NCI-H748 treated with DMSO at 0.1 percent for 48 hours (cell line): ENCODE measurements at places on chromosomes 12 and 14.

DNA sequence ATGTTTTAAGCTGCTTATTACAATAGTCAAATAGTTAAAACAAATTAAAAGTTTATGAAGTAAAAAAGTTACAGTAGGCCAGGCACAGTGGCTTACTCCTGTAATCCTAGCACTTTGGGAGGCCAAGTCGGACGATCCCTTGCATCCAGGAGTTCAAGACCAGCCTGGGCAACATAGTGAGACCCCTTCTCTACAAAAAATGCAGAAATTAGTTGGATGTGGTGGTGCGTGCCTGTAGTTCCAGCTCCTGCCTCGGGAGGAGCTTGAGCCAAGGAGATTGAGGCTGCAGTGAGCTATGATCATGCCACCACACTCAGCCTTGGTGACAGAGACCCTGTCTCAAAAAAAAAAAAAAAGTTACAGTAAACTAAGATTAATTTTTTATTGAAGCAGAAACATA, 142.6 kb downstream of the MIPOL1 start:
- DNase-seq = no peak

DNA sequence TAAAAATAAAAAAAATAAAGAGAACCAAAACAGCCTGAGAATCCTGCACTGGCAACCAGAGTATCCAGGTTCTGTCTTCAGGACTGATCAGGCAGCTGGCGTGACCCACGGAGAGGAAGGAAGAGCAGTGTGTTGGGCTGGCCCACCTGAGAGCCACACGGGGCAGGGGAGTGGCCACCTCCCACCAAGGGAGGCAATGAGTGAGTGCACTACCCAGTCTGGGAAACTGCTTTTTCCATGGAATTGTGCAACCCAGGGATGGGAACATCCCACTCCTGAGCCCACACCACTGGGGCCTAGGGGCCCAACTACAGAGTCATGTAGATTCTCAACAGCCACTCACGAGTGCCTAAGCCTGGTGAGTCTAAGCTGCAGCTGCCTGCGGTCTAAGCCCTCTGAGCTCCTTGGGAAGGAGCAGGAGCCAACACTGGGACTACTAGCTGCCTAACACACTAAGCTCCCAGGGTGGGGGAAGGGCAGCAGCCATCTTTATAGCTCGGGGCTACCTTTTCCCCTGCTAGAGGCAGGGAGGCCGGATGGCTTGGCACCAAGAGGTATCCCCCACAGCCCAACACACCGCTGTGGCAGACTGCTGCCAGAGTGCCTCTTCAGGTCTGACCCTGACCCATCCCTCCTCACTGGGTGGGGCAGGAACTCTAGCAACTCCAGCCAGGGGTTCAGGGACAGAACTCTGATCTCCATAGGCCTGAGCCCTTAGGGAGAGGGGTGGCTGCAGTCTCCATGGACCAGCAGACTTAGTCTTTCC, 610.9 kb downstream of the RERGL start:
- DNase-seq = no peak

- DNase-seq = no peak
Observed at GRCh38 chr12:6769666-6770065, 2.7 kb upstream of the LAG3 start.

GRCh38 chr12:54161481-54162437, 27.0 kb downstream of the SMUG1 start:
- DNase-seq = no peak

DNA sequence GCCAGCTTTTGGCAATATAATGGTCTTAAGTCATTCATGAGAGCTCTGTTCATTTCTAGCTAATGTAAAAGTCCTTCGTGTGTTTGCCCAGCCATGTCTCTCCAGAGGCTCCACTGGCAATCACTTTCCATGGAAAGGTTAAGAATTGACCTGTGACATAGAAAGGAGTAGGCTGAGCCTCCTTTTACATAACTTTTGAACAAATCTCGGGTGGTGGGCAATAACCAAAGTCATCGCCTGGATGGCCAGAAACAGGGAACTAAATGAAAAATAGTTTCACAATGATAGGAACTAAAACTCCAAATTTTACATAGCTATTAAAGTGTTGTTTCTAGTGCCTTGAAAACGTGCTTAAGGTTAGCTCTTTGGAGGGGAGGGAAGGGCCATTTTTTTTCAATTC, 6.5 kb downstream of the BHLHE41 start:
- DNase-seq = no peak

GRCh38 chr12:129903956-129904829, at the start of gene TMEM132D:
Gene TMEM132D (minus strand): TSS chr12:129904025.
- no peak for DNase-seq

DNA sequence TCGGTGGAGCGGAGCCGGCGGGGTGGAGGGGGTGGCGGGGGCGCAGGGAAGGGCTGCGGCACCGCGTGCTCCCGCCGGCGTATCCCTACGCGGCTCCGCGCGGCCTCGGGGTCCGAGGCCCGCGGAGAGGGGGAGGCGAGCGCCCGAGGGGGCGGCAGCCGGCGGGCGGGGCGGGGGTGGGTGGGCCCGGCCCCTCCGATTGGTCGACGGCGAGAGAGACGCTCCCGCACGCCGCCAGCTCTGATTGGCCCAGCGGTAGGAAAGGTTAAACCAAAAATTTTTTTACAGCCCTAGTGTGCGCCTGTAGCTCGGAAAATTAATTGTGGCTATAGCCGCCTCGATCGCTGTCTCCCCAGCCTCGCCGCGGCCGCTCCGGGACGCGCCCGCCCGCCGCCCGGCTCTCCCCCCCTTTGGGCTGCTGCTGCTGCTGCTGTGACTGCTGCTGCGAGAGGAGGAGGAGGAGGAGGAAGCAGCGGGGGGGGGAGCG, at the start of gene FOXG1:
Gene FOXG1, plus strand, starts transcription at position 319 of the 487 bp plus-strand sequence. CDS start 493 bp downstream, outside the sequence.
- peak; percentile 97 for DNase-seq

DNA sequence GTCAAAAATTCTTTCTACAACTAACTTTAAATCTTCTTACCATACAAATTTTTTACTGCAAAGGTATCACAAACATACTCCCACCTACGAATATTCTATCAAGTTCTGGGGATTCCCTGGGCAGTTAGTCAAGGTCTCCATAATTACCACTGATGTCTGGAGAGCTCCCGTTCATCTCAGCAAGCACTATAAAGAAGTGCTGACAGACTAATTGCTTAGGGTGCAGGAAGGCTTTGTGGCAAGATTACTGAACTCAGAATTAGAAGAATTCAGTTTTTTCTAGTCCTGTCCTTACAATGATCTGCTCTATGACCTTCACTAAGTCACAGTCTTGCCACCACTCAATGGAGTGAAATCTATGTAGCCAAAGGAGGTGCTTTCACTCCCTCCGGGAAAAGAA, 61.5 kb downstream of the DUSP16 start:
- DNase-seq = no peak

DNA sequence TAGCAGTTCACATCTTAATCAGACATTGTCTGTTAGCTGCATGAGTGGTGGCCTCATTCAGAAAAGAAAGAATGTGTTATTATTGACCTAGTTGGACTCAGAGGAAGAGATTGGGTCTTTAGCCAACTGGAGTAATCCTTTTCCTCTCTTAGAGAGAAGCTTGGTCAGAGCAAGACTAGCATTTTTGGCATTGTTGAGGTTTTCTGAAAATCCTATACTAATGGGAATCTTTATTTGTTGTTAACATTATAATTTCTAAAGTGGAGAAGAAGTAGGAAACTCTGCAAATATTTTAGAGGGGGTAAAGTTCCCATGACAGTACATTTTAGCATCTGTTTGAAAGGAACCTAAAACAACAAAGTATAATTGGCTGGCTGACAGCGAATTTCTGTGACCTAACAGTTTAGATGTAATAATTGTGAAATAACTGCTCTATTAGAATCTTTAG, 9.7 kb downstream of the TOX4 start:
- DNase-seq = no peak

DNA sequence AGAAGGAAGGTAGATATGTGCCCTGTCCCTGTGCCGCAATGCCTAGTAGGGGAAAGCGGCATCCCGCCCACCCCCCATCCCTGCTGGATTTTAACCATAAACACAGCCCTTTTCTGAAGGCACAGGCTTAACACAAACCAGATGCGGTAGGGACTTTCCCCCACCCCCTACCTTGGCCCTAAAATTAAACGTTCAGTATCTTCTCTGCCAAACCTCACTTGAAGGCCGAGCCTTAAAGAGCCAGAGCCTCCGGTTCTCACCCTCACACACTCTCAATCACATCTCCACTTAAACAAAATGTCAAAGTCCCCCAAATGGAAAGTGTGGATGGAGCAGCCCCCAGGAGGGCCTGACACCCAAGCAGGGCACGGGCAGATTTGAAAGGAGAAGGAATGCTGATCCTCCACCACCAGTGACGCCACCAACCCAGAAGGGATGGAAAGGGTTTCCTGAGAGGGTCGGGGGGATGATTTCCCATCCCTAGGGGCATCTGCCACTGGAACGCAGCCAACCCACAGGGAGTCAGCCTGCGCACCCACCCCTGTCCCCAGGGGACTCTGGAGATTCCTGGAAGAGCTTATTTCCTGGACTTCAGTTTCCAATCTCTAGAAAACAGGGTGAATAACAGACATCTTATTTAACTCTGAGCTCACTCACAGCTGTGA, 26.4 kb downstream of the ACTN1 start:
- DNase-seq = no peak
